ENCODE measurements at places on chromosomes 5 and 9.

DNA sequence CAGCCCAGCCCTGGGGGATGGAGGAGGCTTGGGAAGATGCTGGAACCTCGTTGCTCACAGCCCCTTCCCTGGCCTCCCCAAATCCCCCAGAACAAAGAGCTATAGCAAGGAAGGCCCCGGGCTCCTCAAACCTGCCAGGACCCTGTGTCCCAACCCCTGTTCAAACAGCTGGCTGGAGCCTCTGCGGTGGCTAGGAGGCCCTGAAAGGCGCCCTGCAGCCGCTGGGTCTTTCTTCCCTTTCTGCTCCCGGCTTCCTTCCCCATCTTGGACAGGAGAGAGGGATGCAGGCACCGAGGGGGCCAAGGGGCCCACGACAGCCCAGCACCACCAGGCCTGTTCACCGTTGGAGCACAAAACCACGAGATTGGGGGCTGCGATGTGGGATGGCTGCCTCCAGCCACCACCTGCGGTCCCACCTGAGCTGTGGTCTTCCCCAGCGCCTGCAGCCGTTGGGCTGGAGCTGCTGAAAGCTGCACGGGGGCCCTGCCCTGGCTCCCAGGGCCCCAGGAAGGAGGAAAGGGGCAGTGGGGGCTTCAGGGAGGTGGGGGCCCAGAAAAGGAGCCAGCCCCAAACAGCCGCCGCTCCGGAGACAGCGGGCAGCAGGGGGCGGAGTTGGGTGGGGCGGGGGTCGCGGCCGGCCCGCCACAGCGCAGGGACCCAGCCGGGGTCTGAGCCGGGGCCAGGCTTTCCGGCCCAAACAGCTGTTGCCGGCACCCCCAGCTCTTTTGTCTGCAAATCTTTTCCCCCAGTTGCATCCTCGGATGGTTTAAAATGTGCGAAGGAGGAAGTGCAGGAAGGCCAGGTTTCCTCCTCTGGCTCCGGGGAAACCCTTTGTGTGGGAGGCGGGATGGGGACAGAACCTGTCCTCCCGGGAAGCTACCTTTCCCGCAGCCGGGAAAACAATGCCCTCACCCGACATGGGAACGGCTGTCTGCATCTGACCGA, 16.1 kb downstream of the NOTCH1 start:
- no peak for DNase-seq

DNA sequence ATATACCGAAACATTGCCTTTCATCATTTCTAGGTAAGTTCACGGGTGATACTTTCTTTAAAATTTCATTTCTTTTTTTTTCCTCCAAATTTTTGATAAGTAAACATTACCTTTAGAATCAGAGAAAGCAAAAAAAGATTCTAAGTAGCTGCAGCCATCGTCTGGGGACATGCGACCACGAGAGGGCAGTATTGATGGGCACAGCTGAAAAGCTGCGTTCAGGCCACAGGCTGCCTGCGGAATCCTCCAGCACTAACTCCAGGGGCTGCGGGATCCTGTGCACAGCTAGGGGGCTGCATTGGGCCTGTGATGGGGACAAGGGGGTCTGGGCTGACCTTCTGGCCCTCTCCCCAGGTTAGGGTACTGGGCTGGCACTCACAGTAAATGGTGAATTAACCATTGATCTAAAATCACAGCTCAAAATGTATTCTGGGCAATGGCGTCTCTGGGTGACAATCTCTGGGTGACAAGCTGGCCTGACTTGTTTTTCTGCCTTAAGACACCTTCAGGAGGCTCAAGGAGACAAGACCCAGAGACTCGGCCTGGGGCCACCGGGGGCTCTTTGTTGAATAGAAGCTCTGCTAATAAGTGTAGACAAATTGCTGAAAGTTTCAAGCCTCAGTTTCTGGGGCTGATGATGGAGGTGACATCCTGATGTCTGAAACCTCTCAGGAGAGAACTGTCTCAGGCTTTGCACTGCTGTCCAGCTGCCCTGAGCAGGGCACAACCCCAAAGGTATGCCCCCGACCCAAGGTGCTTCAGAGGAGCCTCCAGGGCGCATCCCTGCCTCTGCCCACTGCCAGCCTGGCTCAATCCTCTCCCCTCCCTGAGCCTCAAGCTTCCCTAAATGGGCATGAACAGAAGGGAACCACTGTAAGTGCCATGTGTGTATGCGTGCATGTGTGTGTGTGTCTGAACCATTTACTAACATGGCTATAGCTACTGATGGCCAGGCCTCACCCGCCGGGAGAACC, 44.3 kb upstream of the SARDH start:
- DNase-seq = no peak

DNA sequence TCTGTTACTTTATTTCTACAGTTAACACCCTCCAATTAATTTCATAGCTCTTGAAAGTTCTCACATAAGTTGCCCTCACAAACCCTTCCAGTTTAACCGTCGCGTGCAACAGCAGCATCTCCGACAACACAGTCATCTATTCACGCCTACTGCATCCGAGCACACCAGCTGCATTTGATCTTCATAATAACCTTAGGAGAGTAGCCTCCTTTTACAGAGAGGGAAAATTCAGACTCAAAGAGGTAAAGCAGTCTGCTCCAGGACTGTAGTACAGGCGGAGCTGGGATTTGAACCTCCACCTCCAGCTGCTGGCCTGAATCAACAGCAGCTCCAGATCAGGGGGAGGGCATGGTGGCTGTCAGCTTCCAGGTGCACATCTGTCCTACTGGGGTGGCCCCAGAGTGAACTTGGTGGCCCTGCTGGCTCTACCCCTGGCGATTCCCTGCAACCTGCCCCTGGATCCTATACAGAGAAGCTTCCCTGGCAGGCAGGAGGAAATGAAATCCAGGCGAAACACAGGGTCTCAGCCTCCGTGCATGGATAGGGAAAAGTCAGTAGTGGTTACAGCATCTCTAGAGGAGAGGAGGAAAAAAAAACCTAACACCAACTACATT, 71.6 kb upstream of the UNC5A start:
- no peak for DNase-seq

DNA sequence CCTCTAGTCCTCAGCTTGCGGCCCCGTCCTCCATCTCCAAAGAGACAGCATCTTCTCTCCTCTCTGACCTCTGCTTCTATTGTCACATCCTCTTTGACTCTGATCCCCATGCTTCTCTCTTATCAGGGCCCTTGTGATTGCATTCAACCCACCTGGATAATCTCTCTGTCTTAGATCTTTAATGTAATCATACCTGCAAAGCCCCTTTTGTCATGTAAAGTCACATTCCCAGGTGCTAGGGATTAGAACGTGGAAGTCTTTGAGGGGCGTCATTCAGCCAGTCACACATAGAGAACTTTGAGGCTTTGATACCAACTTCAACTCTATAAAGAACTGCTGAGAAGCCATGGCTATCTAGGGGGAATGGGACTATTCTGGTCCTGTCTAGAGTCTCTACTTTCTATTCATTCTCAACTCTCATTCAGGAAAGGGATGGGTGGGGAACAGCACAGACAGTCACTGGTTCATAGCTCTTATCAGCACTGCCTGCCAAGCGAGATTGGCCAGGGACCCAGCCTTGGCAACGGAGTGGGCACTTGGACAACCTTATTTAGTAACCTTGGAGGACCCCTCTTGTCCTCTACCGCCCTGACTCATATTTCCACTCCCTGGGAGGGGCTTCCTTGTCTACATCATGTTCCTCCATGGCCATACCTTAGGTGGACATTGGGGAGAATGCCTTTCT, 29.0 kb downstream of the TAS2R1 start:
- no peak for DNase-seq

DNA sequence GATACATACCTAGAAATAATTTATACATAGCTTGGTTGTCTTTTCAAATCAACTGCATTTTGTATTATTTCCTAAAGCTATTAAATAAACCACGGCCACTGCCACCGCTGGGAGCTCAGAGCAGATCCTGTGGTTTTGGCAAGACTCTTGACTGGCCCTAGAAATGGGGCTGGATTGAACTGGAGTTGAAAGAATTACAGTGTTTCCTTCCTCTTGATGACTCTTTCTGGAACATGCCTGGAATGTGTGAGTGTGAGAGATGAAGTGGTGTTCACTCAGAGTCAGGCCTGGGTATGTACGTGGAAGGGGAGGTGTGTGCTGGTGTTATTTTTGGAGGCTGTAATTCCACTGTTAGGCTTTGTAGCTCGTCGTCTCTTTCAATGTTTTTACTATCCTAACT, 45.9 kb downstream of the TEK start:
- DNase-seq = no peak

DNA sequence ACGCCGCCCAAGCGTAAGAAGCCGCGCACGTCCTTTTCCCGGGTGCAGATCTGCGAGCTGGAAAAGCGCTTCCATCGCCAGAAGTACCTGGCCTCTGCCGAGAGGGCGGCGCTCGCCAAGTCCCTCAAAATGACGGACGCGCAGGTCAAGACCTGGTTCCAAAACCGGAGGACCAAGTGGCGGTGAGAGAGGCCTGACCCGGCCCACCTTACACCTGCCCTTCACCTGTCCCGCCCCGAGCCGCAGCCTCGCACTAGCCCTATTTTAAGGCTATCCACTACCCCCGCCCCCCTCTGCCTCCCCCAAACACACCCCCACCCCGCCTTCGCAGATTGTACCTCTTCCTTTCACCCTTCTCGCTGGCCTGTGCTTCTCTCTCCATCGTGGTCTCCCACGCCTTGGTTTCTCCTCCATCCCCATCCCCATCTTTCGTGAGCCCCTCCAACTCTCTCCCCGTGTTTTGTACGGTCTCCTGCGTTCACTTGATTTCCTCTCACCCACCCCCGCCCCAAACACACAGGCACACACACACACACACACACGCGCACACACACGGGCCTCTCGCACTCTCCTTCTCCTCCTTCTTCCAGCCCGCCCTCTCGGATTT, 1.3 kb downstream of the TLX3 start:
- no peak for DNase-seq

DNA sequence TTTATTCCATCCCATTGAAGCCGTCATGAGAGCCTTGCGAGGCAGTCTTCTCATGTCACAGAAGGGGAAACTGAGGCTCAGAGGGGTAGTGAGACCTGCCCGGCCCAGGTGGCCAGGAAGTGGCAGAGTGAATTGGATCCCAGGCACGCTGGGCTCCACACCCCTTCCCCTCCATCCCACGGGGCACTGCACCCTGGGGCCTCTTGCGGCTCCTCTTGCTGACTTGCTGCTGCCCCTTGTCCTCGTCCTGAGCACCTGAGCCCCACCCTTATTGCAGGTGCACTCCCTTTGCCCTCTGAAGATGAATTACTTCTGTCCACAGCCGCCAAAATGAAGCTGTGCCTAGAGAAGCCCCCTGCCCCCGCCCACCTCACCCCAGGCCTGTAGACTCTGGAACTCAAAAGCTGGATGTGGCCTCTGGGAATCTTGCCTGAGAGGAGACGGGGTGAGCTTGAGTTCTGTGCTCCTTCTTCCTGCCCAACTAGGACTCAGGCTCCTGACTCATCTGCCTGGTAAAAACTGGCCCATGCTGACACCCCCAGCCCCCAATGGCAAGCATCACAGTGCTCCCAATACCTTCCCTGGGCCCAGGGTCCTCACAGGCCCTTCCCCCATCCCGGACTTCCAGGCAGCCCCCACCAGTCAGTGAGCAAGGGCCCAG, 6.4 kb downstream of the NEURL1B start:
- DNase-seq = no peak

- no peak for DNase-seq
Measured at GRCh38 chr5:168214886-168215285, 76.6 kb upstream of the WWC1 start.

- DNase-seq = no peak
Measured at GRCh38 chr9:91541734-91542133, 118.1 kb upstream of the NFIL3 start.

GRCh38 chr9:86660146-86660943, 287.0 kb downstream of the GAS1 start:
- DNase-seq = no peak

GRCh38 chr5:122965111-122965510, 71.4 kb downstream of the PPIC start:
- no peak for DNase-seq

DNA sequence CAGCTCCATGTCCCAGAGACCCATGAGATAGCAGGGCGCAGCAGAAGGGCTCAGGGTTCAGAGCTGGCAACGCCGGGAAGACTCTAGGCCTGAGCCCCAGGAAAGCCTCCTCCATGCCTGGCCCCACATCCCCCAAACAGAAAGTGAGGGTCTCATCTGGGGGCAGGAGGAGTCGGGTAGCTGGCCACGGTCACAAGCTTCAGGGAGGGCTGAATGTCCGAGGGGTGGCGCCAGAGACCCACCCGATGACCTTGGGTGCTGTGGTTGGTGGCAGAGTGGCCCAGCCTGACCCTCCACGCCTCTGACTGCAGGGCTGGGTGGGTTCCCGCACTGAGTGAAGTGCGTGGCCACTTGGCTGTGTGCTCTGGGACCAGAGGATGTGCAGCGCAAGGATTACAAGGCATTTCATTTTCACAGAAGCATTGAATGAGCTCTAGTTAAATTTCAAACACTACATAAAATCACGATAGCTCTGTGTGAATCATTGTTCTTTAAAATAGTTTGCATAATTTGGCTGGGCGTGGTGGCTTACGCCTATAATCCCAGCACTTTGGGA, 3.0 kb downstream of the C8G start:
- no peak for DNase-seq

DNA sequence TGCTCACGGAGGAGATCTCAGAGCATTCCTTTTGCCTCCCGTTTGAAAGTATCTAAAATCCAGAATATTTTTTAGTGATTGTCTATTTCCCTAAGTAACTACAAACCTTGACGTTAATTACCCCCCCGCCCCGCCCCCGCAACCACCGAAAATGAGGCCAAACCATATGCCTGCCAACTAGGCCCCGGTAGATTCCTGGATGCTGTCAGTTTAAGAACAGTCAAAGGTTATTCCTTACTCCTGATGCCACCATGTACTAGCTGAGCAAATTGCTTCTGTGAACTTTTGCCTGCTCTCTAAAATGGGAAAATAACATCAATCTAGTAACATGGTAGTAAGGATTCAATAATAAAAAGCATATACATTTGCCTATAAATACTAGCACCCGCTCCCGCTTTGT, 244.8 kb downstream of the SAXO1 start:
- no peak for DNase-seq

DNA sequence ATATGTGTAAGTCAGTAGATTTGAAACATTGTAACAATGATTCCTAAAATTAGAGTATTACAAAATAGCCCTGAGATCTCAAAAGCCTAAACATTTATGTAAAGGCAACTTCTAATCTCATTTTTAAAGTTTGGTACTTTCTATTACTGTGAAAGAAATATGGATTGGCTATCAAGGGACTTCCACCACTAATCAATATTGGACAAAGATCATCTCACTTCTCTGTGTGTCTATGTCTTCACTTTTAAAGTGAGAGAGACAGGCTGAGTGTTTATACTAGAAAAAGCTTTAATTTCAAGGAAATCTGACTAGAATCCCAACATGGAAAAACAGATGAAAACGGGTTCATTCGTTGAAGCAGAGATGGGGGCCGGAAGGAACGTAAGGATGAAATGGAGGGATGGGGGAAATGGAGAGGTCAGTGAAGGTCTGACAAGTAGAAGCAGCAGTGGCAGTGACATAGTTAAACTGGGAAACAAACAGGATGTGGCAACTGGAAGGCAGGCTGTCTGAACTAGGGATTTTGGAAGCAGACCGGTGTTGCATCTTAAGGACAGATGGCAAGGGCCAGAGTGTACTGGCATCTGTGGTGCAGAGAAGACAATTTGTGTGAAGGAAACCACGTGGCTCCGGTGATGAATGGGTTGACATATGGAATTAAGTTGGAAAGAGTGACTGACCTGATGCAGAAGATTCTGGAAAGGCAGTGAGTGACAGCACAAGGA, 60.8 kb downstream of the PDE4D start:
- peak; percentile 90 for DNase-seq

Measured in NCI-H446 treated with DMSO at 0.1 percent for 48 hours (cell line).